CD4-positive, alpha-beta T cell treated with Interferon alpha-2 for 1 hour (primary cell): ENCODE measurements at places on chromosomes 2 and 18.

DNA sequence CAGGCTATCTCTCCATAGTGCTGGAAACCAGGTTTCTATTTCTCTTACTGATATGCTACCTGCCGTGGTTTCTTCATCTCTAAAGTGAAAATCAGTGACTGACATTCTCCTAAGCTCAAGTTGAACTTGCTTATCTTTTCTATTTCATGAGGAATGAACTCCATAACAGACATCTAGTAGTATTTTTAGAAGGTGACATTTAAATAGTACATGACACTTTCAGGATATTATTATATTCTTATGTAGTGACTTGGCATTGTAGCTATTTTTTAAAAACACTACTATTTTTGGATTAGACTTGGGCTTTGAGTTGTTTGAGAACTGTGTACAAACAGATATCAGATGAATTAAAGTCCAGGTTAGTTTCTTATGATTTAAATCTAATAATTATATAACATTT lies 1381.8 kb downstream of the DSC3 start:
- DNase-seq: no peak

GRCh38 chr2:181463588-181463987 lies 6.4 kb downstream of the ITGA4 start:
- DNase-seq: no peak

DNA sequence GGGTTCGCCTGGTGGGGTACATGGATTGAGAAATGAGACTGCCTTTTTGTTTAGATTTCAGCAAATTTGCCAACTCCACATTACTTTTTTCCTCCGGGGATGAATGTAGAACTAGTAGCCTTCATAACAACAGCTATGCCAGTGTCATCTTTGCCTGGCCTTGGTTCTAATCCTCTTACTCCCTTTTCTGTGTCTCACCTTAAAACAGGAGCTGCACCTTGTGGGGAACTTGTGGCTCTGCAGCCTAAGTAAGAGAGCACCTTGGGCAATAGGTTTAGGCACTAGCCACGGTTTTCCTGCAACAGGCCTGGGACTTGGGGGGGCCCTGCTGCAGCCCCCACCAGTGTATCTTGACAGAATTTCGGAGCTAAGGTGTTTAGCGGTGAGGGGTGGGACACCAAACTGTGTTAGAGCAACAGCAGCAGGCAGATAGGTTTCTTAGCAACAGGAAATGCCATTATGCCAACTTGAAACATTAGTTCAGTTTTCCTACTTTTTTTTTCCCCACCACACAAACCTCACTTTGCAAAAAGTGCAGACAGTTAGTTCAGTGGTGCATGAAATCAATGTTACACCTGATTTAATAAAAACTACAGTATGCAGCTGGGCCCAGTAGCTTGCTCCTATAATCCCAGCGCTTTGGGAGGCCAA lies 173.7 kb downstream of the PRKCE start:
- no peak for DNase-seq

DNA sequence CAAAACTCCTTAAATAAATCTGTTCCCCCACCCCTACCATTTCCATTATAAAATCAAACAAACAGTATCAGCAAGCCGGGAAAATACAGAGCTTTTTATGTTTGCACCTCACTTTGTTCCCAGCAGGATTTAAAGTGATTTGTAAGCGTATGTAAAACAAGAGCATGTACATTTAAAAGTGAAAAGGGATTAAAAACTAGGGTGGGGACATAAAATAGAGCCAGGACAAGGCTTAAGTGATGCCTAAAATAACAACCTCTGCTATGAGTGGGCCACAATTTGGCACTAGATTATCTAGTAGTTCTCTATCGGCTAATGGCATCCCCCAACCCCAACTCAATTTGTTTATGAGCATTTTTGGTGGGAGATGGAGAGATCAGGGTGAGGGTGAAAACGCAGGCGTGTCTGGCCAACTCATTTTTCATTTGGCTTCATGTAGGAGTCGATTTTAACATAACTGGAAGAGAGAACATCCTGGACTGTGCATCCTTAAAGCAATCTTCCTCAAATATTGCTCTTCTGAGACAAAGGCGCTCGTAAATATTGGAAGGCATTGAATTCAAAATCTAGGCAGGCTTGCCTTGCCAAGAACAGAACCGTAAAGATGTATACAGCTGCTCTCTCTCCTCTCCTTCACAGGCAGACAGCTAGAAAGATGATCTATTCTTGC lies 34.5 kb upstream of the TSPYL6 start:
- no peak for DNase-seq

DNA sequence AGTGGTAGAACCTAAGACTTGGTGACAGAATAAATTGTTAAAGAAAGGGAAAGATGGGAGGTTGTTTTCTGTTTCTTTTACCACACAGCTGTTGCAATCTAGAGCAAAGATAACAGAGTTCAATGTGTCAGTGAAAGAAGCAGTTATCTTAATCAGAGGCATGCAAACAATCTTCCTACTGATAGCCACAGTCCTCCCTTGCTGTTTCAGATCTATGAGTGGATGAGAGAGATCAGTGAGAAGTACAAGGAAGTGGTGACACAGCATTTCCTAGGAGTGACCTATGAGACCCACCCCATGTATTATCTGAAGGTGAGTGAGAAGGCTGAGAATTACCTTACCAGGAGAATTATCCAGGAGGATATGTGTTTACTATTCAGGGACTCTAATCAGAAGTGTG lies 15.9 kb downstream of the CPO start:
- DNase-seq: no peak

DNA sequence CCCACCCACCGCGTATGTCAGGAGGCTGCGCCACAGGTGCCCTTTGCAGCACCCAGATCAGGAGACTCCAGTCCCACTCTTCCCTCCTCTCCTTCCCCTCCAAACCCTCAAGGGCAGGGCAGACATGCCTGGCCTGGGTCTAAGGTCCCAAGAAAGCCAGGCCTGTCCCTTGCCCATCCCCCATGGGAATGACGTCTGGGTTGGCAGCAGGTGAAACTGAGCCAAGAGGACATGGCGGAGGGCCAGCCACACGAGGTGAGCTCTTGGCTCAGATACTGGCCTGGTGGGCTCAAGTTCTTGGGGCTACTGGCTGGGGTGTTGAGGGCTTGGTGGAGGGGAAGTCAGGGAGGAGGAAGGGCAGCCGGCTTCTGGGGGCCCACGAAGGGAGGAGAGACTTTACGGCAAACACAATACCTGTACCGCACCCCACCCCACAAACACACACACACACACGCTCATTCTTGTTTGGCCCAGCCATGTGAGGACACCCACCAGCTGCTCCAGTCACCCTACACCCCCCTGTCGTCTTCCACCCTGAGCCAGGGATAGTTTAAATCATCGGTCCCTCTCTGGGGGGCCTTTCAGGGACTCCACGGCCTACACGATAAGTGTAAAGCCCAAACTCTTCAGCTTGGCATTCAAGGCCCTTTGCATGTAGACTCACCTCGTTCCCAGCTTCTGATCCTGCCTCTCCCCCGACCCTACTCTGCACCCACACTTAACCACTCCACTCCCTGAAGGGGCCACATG lies 24.1 kb upstream of the TNS1 start:
- no peak for DNase-seq

- DNase-seq: no peak
These were observed 151.4 kb upstream of the XPO1 start for GRCh38 chr2:61689568-61689967.

DNA sequence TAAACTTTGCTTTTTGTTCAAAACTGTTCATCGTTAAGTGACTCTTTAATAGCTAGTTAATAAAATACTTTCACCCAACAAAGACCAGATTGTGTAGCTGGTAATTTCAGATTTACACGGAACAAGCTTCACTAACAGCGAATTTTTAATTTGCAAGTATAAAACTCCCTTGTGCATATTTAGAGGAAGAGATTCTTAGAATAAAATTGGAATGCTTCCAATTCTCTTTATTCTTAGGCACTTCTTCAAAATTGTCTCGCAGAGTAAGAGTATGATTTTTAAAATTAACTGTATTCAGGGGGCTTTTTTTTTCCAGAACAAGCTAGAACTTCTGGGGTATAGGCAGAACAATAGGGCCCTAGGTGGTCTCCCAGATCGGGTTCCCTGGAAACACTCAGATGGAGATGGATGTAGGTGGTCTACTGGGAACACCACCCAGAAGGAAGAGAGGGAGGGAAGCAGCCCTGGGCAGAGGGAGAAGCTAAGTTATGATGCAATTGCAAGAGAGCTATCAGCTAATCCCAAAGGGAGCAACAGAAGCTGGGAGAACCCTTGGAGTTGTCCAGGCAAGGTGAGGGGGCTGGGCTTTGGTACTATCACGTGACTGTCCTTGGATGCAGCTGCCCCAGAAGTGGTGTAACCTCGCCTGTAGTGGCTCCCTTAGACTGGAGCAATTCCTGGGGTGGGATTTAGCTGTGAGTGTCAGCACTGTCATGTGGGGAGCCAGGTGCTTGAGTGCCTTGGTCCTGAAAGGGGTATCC lies 151.7 kb upstream of the ASB18 start:
- DNase-seq: no peak

DNA sequence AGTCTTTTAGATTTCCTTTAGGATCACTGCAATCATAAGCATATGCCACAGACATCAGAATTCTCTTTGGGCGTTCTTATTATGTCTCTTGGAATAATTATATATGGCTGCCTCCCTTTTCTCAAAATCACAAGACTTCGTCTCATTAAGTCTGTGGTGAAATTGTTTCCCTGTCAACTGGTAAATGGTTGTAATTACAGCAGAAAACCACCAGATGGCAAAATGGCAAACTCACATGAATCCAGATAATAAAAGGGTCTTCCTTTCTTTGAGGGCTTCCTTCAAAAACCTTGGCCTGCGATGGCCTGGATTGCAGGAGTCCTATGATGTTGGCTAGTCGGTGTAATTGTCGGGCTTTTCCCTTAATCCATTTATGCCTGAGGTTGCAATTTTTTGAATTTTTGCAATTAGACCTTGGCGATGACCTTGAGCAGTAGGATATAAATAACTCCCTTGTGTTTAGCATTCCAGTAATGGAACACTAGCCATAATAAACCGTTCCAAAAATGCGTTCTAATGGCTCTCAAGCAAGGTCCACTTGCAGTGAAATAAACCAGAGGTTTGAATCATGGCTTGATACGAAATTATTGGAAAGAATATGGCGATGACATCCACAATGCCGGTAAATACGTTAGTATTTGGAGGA lies 656.4 kb downstream of the MBD2 start:
- no peak for DNase-seq

DNA sequence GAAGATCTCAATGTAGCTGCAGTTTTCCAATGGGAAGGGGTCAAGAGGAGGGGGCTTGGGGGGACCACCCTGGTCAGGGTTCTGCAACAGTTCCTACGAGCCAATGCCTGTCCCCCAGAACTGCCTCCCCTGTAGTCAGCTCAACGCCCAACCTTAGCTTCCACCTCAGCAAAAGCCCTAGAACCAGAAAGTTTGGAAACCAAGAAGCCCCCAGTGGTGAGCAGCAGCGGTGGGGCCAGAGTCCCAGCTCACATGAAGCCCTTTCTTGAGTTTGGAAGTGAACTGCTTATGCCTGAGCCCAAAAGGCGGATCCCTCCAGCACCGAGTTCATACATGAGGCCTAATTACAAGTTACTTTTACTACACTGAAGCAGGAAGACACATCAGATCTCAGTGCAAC lies 162.4 kb downstream of the HDAC4 start:
- DNase-seq: no peak

DNA sequence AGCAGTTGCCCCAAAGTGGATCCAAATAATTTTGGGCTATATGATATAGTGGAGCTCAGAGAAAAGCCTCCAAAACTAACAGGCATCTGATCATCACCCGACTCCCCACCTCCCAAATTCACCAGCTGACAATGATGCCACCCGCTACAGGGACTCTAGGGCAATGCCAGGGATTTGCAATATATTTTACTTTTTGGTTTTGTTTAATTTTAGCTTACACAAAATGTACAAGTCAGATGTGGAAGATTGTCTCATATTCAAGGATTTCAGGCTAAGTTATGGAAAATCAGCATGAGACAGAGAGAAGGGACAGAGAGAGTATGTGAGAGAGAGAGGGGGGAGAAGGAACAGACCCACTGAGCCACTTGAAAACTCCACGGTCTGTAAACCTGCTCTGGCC lies 187.4 kb downstream of the TMEM247 start:
- no peak for DNase-seq

DNA sequence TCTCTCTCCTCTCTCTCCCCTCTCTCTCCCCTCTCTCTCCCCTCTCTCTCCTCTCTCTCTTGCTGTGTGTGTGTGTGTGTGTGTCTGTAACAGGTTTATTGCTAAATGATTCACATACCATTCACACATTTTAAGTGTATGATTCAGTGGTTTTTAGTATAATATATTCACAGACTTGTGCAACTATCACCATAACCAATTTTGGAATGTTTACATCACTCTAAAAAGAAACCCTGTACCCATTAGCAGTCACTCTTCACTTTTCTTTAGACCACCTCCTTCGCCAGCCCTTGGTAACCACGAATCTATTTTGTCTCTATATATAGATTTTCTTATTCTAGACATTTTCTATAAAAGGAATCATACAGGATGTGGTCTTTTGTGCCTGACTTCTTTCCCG lies 11.4 kb downstream of the THNSL2 start:
- DNase-seq: peak; percentile 26

DNA sequence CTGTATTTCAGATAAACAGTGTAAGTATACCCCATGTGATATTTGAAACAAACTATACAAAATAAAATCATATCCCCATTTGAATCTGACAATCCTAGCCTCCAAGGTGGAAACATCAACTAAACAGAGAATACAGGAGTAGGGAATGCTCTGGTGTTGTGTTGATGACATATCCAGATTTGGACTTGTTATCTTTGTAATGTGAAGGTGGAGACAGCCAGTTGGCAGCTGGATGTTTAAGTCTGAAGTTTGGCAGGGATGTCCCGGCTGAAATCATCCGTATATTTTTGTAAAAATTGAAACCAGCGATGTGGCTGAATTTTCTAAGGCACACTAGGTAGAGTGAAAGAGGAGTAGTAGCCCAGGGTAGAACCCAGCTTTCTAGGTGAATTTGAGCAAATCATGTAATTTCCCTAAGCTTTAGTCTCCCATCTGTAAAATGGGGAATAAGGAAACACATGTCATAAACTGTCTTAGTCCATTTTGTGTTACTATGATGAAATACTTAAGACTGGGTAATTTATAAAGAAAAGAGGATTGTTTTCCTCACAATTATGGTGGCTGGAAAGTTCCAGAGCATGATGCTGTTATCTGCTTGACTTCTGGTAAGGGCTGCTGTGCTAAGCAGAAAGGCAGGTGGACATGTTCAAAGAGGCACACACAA lies 246.6 kb upstream of the APCDD1 start:
- DNase-seq: no peak

DNA sequence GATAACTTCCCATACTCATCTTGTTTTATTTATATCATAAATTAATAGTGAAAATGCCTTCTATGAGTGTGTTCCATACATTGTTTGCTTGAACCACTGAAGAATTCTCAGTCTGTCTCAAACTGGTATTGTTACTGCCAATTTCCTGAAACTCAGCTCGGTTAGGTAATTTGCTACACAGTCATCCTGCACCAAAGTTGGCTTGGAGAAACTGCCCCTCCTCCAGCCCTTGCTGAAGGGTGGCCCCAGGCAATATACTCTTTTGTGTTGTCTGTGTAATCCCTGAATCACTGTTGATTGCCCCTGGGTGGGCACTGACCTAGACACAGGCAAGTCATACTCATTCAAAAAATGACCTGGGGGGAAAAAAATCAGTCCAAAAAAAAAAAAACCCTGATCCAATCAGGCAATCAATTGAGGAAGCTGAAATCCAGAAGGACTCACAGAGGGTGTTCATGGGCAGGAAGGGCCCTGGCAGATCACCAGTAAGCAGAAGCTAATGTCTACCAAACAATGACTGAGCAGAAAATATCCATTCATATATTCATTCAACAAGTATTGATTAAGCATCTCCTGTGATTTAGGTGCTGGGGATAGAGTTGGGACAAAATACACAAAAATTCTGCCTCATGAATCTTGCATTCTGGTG lies 3.8 kb upstream of the SESTD1 start:
- peak; percentile 5 for DNase-seq

GRCh38 chr18:67354091-67354490 lies 162.4 kb downstream of the DSEL start:
- no peak for DNase-seq
